B cell (primary cell): ENCODE measurements at places on chromosomes 5 and 9.
A peak's percentile ranks its signal among the peaks of the same experiment; 100 is the strongest.

GRCh38 chr9:108468364-108468763 is 387.4 kb downstream of the ACTL7B start:
- DNase-seq = no peak

DNA sequence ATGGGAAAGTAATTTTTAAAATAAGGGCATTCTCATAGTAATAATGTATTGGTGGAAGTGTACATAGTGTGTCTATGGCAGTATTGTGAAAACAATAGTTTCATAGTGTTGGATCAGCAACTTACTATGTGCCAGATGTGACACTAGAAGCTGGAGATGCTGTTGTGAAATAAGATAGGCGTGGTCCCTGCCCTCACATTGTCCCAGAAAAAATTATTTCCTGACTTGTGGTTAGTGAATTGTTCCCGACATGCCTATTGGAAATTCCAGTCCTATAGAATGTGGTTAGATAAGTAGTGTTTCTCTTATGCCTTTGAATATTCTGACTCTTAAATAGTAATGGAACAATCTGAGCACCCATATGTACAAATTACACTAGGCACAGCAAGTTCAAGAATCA is 55.3 kb upstream of the MTAP start:
- DNase-seq = no peak

DNA sequence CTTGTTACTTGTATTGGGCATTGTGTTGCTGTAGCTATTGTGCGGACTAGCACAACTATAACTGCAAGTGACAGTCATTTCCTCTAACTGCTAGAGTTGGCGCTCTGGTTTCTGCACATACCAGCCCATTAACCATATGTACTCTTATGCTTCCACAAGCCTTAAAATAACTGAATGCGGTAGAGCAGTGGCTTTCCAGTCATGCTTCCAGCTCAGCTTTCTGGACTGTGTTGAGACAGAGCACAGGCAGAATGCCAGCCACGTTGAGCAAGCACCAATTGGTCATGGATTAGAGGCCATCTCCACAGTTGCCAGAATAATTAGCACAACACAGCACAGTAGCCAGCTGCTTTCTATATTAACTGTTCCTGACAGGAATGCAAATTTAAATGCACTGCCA is 12.2 kb downstream of the INVS start:
- DNase-seq = no peak

- DNase-seq = no peak
These were observed 2326.0 kb upstream of the ACO1 start for GRCh38 chr9:30058463-30058862.

GRCh38 chr9:130834371-130835336 is at the start of gene ABL1:
Gene ABL1 (plus strand): TSS chr9:130835254. CDS start chr9:130835447, 193 bp downstream.
- peak; percentile 72 for DNase-seq

DNA sequence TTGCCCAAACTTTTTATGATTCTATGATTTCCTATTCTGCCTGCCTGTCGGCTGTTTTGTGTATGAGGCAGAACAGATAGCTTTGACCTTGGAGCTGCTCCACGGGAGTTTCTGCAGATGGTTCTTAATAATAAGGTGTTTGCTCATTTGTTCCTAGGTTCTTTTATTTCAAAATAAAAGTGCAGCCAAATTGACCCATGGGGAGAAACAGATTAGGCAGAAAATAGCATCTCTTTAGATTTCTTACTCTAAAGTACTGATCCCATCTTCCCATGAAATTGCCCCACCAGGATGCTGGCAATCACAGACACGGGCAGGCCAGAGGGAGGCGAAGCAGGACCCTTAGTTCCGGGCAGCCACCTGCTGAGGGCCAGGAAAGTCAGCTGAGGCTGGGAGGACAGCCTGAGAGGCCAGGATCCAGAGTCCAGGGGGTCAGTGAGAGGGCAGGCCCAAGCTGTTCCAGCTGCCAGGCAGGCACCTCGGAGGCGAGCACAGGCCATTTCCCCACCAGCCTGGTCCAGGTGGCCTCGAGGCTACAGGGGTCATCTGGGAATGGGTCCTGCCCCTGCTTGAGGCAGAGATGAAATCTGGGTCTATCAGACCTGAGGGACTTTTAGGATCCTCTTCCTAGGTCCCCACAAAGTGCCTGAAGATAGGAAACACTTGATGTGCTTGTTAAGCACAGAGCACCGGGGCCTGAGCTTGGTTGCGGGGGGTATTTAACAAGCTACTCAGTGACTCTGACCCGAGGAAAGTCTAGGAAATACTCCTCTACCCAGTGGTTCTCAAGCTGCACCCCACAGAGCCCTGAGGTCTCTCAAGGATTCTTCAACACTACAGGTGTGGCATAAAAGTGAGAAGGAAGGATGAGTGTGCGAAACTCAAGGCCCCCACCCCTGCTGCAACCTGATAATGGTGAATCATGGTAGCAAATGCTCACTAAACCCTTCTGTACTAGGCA is 145.4 kb downstream of the CMYA5 start:
- no peak for DNase-seq

DNA sequence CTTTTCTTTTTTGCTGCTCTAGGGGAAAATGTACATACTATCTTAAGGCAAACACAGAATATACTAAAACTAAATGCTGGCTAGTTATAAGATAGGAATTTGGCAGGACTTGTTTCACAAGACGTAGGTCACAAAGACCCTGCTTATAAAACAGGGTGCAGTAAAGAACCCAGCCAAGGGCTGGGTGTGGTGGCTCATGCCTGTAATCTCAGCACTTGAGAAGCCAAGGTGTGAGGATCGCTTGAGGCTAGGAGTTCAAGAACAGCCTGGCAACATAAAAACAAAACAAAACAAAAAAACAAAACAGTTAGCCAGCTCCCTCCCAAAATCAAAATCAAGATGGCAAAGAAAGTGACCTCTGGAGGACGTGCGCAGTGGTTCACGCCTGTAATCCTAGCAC is 49.5 kb upstream of the DENND4C start:
- DNase-seq = no peak

- no peak for DNase-seq
These were observed 228.0 kb downstream of the TLE4 start for GRCh38 chr9:79799691-79800335.

DNA sequence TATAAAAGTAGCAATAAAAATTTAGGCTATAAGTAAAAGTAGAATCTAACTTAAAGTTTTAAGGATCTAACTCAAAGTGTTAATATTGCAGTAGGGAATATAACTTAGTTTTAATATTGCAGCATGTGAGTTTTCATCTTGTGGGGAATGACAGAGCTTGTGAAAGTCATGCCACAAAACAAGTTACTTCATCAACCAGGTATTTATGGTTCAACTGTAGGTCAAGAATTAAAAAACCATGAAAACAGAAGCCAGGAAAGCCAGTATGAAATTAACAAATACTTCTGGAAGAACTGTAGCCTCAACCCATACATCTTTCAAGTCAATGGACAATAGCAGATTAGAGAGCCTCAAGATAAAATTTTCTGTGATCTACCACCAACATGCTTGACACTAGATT is 19.0 kb downstream of the HMGCS1 start:
- DNase-seq = no peak

GRCh38 chr5:69084195-69084594 is 9.6 kb upstream of the SLC30A5 start:
- no peak for DNase-seq

- DNase-seq = no peak
These were observed 215.5 kb downstream of the PDZD2 start for GRCh38 chr5:31854181-31855133.

- DNase-seq = no peak
These were observed 223.3 kb downstream of the SLF1 start for GRCh38 chr5:94841598-94842322.

- no peak for DNase-seq
These were observed 30.8 kb upstream of the ENHO start for GRCh38 chr9:34553511-34554021.

GRCh38 chr9:101591787-101592446 is 2.9 kb downstream of the PPP3R2 start:
- no peak for DNase-seq

- DNase-seq = peak; percentile 42
These were observed 5.3 kb downstream of the NFX1 start for GRCh38 chr9:33295571-33295970.

DNA sequence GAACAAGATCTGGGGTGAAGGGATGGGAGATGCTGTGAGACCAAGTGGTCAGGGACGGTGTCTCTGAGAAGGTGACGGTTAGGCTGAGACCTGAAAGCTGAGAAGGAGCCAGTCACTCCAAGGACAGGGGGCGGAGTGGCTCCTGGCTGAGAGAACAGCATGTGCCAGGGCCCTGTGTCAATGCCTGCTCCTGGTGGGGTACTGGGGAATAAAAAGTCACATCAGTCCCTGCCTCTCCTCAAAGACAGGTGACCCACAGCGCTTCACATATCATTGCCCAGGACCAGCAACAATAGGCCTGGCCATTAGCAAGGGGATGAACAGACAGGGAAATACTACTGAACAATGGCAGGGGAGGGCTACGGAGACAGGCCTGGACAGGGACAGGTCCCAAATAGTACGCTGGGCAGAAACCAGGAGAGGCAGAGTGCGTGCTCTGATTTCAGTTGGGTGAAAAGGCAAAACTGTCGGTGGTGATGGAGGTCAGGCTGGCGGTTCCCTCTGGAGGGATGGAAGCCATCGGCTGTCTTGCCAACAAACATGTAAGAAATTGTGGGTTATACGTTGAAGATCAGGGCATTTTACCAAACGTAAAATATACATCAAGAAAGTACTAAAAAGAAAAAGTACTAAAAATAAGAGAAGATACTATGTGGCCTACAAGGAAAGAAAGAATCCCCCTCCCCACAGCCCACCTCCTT is 64.3 kb downstream of the C9orf50 start:
- no peak for DNase-seq

- no peak for DNase-seq
These were observed 76.7 kb downstream of the FAM170A start for GRCh38 chr5:119706049-119706448.

DNA sequence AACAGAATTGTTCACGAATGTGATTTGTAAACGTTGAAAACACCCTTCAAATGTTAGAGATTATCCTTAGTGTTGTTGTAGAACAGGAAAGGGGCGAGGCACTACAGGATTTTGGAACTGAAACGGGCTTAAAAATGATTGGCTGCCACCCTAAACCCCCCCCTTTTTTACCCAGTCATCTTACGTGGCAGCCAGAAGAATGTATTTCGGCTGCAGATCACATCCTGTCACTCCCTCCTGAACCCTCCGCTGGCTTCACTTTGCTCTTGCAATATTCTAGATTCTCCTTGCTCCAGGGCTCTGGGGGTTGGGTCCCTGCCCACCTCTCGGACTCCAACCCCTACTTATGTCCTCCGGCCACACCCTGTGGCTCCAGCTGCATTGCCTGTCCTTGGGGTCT is 13.9 kb upstream of the UNC5A start:
- no peak for DNase-seq

DNA sequence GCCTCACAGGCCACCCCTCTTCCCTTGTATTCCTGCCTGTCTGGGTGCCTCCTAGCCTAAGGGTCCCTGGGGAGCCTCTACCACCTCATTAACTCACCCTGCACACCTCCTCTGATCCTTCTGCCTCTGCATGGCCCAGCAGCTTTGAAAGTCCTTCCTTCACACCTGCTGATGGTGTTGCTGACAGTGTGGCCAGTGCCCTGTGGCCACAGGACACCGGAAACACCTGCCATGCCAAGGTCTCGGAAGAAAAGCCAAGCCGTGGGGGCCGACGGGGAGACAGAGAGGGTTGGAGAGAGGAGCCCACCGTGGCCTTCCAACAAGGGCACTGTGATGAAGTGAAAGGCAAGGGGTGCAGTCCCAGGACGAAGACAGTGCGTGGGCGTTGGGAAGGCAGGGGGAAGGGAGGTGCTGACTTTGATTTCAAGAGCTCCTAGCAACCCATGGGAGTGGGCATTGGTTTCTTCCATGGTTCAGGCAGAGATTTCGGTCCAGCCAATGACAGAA is 4.1 kb downstream of the BTNL9 start:
- DNase-seq = no peak

DNA sequence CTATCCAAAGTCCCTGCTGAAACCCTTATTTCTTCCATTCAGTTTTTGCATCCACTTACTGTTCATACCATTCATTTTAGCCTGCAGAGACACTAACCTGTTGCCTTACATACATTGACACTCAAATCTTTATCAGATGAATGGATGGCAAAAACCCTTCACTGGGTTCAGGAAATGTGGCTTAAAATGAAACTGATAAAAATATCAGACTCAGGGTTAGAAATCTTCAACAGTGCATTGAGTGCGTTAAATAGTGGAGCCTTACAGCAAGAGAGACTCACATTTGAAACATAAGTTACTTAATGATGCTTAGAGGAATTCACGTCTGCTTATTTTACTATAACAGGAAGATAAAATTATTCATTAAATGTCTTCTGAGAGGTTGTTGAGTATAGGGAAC is 28.0 kb upstream of the BNC2 start:
- DNase-seq = no peak

DNA sequence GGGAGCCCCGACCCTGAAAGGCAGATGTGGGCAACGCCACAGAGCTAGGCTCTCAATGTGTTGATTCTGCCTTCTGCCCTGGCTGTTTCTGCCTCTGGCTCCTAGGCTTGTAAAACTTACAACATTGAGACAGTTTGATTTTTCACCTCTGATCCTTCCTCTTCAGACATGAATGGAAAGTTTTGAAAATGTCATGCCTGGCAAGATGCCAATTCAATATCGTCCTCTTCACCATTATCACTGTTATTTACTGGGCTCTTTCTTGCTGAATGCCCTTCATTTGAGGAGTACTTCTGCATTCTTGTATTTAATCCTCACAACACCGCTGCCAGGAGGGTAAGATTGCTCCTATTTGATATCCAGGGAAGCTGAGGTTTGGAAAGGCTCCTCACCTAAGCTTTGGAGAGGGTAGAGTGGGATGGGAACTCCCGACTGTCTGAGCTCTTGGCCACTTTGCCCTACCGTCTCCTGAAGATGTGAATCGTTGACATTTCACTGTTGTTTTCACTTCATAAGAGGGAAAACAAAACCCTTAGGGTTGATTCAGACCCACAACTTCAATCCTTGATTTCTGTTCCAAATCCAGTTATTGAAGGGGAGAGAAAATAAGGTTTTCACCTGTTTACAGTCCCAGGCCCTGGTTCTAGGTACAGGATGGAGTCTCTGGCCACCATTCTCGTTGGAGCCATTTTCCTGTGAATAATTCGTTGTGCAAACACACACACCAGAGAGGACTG is 12.7 kb upstream of the FGF1 start:
- no peak for DNase-seq
